Endothelial cell of umbilical vein (primary cell): ENCODE measurements at places on chromosomes 16 and 17. TPM values are rescaled to one million over a fixed set of nuclear protein-coding genes. Genes with fewer than 3 reads are reported as not detected.

GRCh38 chr16:53369921-53370320 lies 64.3 kb upstream of the RBL2 start:
- no peak for DNase-seq

GRCh38 chr17:32484628-32485027 lies 2.2 kb upstream of the CDK5R1 start:
- no peak for DNase-seq

- no peak for DNase-seq
These were observed 77.9 kb downstream of the CCT6B start for GRCh38 chr17:34883106-34884000.

- DNase-seq = no peak
These were observed 53.1 kb downstream of the DNAH17 start for GRCh38 chr17:78523934-78524655.

- DNase-seq = no peak
These were observed 395.0 kb upstream of the SOX9 start for GRCh38 chr17:71725811-71726210.

The TSNAXIP1 gene
- polyA plus RNA-seq = 1.0 and 1.2 TPM in 2 replicates

The MRPL28 gene
- polyA plus RNA-seq = 180 and 198 TPM in 2 replicates

The NPIPB2 gene
- polyA plus RNA-seq = 5.8 and 8.7 TPM in 2 replicates

The NPIPA8 gene
- 17.5 and 18.5 TPM in 2 replicates for polyA plus RNA-seq
